ENCODE measurements at places on chromosomes 5 and 9.

DNA sequence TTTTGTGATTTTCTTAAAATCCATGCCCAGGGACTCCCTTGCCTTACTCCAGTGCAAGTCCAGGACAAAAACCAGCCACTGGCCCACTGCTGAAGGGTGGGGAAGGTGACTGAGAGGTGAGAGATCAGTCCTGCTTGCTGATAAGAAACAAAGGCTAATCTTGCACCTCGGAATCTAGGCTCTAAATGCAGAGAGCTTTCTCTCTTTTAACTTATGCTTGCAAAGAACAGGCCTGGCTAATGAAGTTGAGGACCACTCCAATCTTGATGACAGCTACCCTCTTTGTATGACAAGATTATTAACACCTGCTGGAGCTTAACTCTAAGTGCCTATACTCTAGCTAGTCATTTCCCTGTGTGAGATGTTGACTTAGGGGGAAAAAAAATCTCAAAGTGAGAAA, 8.8 kb downstream of the TLE1 start:
- no peak for DNase-seq

DNA sequence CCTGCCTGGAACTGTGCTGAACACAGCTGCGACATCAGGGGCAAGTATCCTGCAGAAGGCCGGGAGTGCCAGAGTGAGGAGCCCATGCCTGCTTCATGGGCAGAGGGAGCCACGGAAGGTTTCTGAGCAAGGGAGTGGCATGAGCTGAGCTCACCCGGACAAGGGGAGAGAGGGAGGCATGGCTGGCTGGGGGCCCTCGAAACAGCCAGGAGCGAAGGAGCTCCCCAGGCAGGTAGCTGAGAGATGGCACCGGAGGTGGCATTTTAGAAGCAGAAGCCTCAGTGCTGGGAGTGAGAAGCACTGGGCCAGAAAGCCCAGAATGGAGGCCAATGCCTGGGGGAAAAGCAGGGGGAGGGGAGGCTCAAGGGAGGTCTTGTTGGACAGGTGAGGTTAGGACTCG, 56.9 kb upstream of the SARDH start:
- no peak for DNase-seq

DNA sequence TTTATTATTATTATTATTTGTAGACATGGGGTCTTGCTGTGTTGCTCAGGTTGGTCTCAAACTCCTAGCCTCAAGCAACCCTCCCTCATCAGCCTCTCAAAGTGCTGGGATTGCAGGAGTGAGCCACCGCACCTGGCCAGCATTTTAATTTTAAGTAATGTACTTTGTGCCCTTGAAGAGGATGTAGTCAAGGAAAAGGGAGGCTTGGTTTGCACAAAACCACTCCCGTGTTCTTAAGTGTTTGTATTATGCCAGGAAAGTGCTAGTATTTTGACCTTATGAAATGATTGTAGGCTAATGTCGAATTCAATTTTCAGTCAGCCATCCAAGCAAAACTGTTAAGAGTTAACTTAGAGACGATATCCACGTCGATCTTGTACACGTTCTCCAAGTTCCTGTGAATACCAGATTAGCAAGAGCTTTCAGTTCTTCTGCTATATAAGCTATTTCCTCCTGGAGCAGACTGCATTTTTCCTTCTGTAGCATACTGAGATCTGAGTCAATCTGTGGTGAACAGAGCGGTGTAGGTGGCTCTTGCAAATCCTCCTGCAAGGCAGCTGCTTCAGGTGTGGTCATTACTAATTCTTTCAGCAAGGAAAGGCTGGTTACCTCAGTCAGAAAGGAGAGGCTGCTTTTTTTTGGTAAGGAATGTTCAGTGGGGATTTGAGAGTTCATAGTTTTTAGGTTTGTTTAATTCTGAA, 23.7 kb downstream of the CCDC171 start:
- DNase-seq = no peak

DNA sequence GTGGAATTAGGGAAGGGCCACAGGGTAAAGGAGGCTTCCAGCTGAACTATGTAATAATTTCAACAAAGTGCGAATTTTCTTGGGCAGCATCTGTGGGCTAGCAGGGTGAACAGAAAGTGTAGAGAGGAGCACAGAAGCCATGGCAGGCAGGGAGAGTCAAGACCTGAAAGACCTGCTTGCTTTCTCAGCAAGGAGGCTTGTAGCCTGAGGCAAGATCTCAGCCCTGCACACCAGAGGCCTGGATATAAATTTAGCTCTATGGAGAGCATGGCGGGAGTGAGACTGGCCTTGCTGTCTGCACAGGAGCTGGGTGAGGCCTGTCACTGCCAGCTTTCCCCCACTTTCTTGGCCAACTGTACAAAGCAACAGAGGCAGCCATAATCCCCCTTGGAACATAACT, 32.1 kb upstream of the SH3TC2 start:
- DNase-seq = no peak

GRCh38 chr9:14212697-14213420, 101.1 kb downstream of the NFIB start:
- DNase-seq = no peak

GRCh38 chr5:115952588-115952987, 9.7 kb upstream of the LVRN start:
- no peak for DNase-seq

DNA sequence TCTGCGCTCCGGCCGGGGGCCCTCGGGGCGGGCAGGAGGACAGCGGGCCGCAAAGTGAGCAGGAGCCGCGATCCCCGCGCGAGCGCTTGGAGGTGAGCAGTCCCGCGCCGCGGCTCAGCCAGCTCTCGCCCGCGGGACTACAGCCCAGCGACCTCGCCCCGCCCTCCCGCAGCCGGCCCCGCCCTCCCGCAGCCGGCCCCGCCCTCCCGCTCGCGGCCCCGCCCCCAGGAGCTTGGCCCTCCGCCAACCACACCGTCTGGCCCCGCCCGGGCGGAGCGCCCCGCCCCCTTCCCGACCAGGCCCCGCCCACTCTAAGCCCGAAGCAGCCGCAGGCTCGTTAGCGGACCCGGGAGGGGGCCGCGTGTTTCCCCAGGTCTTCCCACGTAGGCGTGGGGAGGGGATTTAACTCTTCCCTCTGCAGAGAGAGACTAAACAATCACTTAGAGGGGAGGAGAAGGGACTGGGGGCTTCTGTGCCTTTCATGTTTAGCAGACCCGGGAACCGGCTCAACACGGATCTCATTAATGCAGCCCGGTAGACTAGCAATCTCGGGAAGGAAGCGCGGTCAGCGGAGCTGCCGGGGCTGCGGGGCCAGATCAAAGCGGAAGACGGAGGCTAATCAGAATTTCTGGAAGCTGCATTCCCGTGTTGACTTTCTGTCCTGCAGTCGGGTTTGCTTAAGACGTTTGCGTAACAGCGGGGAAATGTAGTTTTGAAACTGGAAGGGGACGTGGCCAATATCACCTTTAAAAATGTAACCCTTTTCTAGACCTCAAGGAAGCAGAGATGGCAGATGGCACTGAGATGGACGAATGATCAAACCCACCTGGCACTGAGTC, at the start of gene MYO10:
Gene MYO10, minus strand, starts transcription at position 139 of the 839 bp plus-strand sequence. CDS start 480 bp downstream, outside the sequence.
- peak; percentile 87 for DNase-seq

GRCh38 chr9:77271023-77271690, 93.8 kb downstream of the VPS13A start:
- DNase-seq = no peak

DNA sequence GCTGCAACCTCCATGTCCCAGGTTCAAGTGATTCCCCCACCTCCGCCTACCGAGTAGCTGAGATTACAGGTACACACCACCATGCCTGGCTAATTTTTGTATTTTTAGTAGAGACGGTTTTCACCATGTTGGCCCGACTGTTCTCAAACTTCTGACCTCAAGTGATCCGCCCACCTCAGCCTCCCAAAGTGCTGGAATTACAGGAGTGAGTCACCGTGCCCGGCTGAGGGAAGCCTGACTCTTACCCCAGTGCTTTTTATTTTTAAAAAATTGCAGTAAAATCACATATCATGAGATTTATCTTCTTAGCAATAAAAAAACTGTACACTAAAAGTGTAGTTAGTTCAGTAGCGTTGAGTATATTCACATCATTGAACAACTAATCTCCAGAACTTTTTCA, 105.3 kb downstream of the SLIT3 start:
- DNase-seq = no peak

- no peak for DNase-seq
These were observed 1041.0 kb downstream of the TLE1 start for GRCh38 chr9:80648336-80648735.

DNA sequence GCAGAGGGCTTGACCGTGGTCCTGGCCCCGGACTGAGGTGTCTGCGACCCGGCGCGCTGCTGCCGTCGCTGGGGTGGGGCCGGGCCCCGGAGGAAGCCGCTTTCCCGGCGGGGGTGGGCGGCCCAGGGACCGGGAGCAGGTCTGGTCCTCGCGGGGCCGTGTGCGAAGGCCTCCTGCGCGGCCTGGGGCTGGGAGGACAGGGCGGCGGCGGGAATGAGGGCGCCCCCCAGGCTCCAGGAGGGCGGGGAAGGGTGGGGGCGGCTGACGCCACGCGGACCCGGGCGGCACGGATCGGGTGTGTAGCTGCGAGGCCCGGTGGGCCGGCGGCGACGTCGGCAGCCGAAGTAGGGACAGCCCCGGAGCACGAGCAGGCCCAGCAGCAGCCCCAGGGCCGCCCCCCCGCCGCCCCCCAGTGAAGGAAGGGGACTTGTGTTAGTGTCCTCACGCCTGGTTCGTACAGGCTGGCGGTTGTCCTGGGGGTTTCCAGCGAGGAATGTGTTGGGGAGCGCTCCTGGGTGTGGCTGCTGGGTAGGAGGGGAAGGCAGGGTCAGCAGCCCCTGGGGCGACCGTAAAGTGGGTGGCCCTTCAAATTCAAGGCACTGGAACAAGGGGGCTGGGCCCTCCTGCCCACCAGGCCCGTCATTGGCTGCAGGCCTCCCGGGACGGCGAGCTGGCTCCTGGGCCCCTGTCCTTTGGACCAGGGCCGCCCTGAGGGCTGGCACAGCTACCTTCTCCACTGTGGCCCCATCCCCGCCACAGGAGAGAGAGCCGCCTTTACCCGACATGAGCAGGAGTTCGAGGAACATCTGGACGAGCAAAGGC, 597 bp upstream of the TMEM250 start:
- DNase-seq = peak; percentile 69

- DNase-seq = no peak
These were observed 49.9 kb downstream of the PDE4D start for GRCh38 chr5:59843511-59844213.

GRCh38 chr9:121289772-121290370, 21.9 kb downstream of the GSN start:
- no peak for DNase-seq

DNA sequence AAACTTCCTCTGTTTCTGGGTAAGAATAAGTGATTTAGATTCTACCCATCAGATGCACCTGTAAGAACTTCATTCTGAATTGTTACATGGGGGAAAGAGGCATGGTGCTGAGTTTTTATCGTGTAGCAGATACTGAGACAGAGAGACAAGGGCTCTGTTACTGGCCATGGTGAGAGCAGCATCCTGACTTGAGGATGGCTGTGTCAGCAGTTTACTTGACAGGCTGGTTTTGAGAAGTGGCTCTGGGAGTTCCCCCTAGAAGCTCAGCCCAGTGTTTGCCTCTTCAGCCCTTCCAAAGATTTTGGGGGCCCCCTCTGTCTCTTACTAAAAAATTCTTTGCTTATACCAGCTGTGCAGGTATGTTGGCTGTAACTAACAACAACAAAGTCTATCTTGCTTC, 510.5 kb downstream of the LRRC70 start:
- no peak for DNase-seq

DNA sequence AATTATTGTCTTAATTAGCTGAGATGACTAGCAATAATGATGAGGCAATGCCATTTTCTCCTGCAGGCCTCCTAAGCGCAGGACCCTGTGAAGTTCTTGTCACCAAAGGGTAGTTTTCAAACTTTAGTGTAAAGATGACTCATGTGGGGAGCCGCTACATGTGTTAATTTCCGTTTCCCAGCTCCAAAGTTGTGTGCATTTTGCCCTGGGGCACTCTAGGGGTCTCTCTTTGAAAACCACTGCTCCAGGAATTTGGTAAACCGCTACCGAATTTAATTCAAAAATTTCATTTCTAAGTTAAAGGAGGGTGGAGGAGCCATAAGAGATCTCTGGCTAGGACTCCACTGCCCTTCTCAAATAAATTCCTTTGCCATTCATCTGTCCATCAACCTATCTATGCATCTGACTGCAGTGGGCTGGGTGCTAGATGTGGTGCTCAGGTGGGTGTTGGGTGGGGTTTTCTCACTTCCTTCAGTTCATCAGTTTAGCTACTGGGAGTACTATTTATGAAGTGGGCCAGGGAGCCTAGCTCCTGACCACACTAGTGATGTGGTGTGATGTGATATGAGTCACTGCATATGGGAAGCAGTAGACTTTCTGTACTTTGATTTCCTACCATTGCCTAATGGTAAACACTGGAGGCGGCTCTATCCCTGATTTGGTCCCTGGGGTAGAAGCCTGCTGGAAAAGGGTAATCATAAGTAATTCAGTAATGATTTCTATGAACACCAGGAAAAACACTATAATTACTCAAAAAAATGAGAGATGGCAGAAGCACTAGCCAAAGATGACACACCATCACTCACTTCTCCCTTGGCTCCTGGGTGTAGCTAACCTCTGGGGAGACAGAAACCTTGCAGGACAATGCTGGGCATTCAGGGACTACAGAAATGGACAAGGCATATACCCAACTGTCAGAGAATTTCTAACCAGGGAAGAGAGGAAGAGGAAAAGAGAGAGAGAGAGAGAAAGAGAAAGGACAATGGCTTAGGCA, 4.0 kb upstream of the ZSWIM6 start:
- DNase-seq = no peak

DNA sequence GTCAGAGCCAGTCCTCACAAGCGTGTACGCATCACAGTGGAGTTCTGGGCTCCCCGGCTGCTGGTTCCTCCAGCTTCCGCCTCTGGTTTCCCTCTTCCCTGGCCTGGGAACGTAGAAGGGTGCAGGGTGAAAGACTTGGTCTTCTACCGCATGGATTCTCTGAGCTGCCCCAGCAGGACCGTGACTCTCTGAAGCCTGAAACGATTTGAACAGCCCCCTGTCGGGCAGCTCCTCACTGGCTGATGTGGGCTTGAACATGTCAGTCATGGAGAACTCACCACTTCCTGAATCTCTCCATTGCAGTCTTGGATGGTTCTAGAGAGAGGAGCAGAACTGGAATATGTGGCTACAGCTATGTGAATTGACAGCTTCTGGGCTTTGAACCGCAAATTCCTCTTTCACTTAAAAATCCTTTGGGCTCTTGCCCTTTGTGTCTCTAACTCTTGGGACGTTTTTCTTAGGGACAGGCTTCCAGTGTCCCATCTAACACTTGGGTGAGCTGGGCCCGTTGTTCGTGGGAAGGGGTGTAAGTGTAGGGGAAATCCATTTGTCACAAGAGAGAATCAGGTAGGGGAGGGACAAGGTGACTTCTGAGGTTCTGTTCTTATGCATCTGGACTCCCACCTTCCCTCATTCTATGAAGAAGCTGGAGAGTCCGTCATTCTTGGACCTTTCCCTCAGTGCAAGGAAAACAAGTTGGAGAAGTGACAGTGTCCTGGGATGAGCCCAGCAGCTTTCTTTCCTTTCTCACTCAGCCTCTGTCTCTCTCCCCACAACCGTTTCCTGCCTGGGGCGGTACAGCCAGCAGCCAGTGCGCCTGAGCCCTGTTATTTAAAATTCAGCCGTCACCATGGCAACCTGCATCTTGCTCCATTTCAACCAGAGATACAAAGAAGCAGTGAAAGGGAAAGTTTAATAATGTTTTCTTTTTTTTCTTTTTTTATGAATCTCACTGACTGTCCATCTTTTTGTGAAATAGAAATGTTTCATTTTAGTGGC, 84.7 kb downstream of the PTTG1 start:
- peak; percentile 74 for DNase-seq

GRCh38 chr5:590346-590745, 21.8 kb upstream of the CEP72 start:
- no peak for DNase-seq
